ENCODE measurements at places on chromosomes 2 and 18. TPM values are rescaled to one million over a fixed set of nuclear protein-coding genes. Genes with fewer than 3 reads are reported as not detected.

- H3K4me3 ChIP-seq: no peak overlapping the region
- H3K27me3 ChIP-seq: peaks cover 11% of the 10 kb centered on the region
- no peak overlapping the region for H3K27ac ChIP-seq
- no peaks in the 10 kb centered on the region for H3K4me1 ChIP-seq
- no peak for DNase-seq
- H3K36me3 ChIP-seq: no peaks in the 10 kb centered on the region
These were observed 66.1 kb downstream of the MARCO start for GRCh38 chr2:119008108-119008507.

DNA sequence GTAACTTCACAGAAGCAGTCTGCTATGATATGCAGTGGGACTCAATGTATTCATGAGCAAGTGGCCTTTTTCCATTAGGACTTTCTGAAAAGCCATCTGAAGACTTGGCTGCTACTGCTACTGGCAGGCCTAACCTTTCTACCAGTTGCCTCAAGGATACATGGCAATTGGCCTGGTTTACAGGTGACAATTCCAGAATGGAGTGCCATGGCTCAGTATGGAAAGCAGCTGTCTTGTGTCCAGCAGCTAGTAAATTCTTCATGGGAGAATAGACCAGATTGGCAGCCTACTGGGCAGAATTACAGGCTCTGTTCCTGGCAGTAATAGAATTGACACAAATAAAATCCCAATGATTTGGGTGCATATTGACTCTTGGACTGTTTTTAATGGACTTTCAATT lies 12.6 kb upstream of the TMX3 start:
- no peak overlapping the region for H3K4me3 ChIP-seq
- no peak overlapping the region for H3K27ac ChIP-seq
- no peaks in the 10 kb centered on the region for H3K4me1 ChIP-seq
- no peaks in the 10 kb centered on the region for H3K36me3 ChIP-seq
- H3K27me3 ChIP-seq: no peaks in the 10 kb centered on the region

- no peaks in the 10 kb centered on the region for H3K36me3 ChIP-seq
- DNase-seq: no peak
- no peaks in the 10 kb centered on the region for H3K27me3 ChIP-seq
- H3K4me3 ChIP-seq: no peak overlapping the region
These were observed 223.7 kb downstream of the ACKR3 start for GRCh38 chr2:236793023-236794011.

DNA sequence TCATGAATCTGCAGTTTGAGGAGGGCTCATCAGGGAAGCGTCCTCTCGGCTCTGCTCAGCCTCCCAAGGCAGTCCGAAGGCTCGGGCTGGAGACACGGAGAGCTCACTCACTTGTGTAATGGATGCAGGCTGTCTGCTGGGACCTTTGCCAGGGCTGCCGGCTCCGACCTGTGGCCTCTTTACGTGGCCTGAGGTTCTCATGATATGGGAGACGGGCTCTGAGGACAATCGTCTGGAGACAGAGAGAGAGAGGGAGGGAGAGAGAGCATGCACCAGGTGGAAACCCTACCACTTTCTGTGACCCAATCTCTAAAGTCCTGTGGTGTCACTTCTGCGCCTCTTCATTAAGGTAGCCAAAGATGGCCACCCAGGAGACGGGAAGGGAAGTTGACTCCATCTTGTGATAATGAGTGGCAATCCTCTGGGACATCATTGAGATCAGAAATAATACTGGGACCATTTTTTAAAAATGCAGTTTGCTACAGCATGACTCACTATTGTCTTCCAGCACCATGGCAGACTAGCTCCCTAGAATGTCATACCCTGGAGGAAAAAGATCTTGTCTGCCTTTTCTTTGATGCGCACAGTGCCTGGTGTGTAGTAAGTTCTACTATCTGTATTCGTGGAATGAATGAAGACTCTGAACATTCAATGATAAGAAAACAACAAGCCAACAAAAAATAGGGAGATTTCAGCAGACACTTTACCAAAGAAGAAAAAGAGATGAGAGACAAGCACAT lies 60.2 kb downstream of the CD8B2 start:
- H3K27ac ChIP-seq: no peak overlapping the region
- no peaks in the 10 kb centered on the region for H3K36me3 ChIP-seq
- H3K4me1 ChIP-seq: peaks cover 6% of the 10 kb centered on the region
- H3K27me3 ChIP-seq: peaks cover 4% of the 10 kb centered on the region
- H3K4me3 ChIP-seq: no peak overlapping the region

The HAAO gene
- 6.2 TPM for polyA plus RNA-seq

All from lung (tissue), 17 donors.